ENCODE measurements at places on chromosomes 1 and 21. TPM values are rescaled to one million over a fixed set of nuclear protein-coding genes. Genes with fewer than 3 reads are reported as not detected.

Gene USH2A
- total RNA-seq: not detected

Gene KLF17
- total RNA-seq: 0.50 TPM

Gene RNU1-1
- not detected for total RNA-seq

Gene PODN
- total RNA-seq: not detected

Gene COG2
- total RNA-seq: 23.5 TPM

Gene IL6R
- 22.9 TPM for total RNA-seq

Gene SLC35E2B
- 11.2 TPM for total RNA-seq

Gene MARK1
- total RNA-seq: 0.11 TPM

Gene LCE2D
- not detected for total RNA-seq

Gene CATSPERE
- total RNA-seq: 0.09 TPM

Gene CLCA4
- total RNA-seq: not detected

Gene DSCAM
- not detected for total RNA-seq

Gene SIPA1L2
- 6.7 TPM for total RNA-seq

Gene C1orf141
- not detected for total RNA-seq

Gene AIRE
- not detected for total RNA-seq

Gene ZNF692
- 18.1 TPM for total RNA-seq
